ENCODE measurements at places on chromosomes 4 and X. TPM values are rescaled to one million over a fixed set of nuclear protein-coding genes. Genes with fewer than 3 reads are reported as not detected.

The RXFP1 gene
- 1.6 TPM for total RNA-seq

The SSX4 gene
- not detected for total RNA-seq

The UGT2A1 gene
- total RNA-seq: not detected

The RHOXF2B gene
- total RNA-seq: not detected

The ZDHHC15 gene
- 1.2 TPM for total RNA-seq

The GNRHR gene
- not detected for total RNA-seq

The FGFR3 gene
- 0.12 TPM for total RNA-seq
